ENCODE measurements at places on chromosomes 2 and 18. TPM values are rescaled to one million over a fixed set of nuclear protein-coding genes. Genes with fewer than 3 reads are reported as not detected.

DNA sequence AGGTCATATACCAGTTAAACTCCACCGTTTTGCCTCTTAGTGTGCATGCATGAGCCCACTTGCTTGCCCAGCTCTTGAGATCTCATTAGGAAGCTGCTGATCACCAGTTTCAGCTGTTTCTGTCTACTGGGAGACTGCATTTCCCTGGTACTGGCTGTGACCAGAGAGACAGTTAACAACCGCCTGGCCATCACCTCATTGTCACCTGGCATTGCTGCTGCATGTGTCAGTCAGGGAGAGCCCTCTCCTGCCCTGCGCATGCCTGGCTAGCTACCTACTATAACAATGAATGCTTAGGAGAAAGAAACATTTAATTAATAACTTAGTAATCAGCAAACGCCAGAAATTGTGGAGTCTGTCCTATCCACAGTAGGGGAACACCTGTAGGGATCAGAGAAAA is 265.8 kb upstream of the CYRIA start:
- no peaks in the 10 kb centered on the region for H3K36me3 ChIP-seq
- H3K27me3 ChIP-seq, result no peaks in the 10 kb centered on the region
- peaks cover 34% of the 10 kb centered on the region for H3K4me1 ChIP-seq

DNA sequence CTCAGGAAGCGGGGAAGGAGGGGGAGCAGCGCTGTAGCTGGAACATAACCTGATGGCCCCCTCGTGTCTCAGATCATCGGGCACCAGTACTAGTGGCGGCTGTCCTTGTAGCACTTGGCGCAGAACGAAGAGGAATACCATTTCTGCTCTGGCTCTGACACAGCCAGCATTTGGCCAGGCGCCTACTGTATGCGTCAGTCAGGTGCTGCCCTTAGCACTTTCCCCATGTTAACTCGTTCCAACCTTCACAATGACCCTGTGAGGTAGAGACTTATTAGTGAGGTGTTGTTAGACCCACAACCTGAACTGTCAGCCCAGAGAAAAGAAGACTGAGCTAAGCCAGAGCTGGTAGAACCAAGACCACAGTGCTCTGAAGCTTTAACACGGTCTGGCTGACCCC is 47.7 kb upstream of the EML6 start:
- H3K4me1 ChIP-seq, result no peaks in the 10 kb centered on the region
- H3K4me3 ChIP-seq, result no peak overlapping the region
- DNase-seq, result no peak
- H3K36me3 ChIP-seq, result peaks cover 16% of the 10 kb centered on the region
- H3K27me3 ChIP-seq, result no peaks in the 10 kb centered on the region

GRCh38 chr2:184402381-184402780 is 195.9 kb upstream of the ZNF804A start:
- H3K27me3 ChIP-seq, result no peaks in the 10 kb centered on the region
- H3K36me3 ChIP-seq, result no peaks in the 10 kb centered on the region
- DNase-seq, result no peak
- H3K27ac ChIP-seq, result no peak overlapping the region
- H3K4me1 ChIP-seq, result no peaks in the 10 kb centered on the region

- H3K27me3 ChIP-seq, result no peaks in the 10 kb centered on the region
- no peak overlapping the region for H3K4me3 ChIP-seq
- no peak for DNase-seq
Measured at GRCh38 chr18:11454040-11454439, 155.4 kb upstream of the SLC35G4 start.

DNA sequence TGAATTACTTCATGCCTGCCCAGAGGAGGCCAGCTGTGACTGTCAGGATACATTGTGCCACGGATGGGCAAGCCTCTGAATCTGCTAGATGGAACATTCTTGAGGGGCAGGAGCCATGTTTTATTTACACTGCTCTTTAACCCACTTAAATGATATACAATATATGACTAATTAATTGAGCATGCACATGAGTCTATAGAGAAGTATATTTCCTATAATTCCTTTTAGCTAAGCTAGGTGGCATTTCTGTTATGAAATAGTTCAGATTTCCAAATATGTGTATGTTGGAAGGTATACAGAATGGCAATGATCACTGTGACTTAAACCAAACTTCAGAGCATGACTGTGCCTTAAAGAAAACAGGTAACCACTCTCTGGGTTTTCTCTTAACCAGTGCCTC is 131.7 kb downstream of the RAB3GAP1 start:
- H3K27ac ChIP-seq, result no peak overlapping the region
- no peaks in the 10 kb centered on the region for H3K27me3 ChIP-seq
- H3K36me3 ChIP-seq, result no peaks in the 10 kb centered on the region
- DNase-seq, result no peak
- H3K4me1 ChIP-seq, result no peaks in the 10 kb centered on the region
- no peak overlapping the region for H3K4me3 ChIP-seq

DNA sequence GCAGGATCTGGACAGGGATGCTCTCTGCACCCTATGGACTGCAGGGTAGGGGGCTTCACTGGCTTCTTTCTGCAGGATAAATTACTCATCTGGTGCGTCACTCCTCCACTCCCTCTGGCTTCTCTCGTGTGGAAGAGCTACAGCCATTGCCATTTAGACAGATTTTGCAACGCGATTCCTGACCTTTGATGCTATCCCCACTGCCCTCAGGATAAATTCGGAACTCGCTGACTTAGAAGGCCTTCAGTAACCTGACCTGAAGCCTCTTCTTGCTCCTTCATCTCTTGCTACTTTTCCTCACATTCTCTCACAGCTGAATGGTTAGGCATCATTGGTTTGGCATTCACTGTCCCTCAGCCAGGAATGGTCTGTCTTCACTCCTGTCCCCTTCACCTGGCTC is 5.3 kb downstream of the NIFK start:
- no peak overlapping the region for H3K27ac ChIP-seq
- no peak for DNase-seq
- no peaks in the 10 kb centered on the region for H3K4me1 ChIP-seq
- H3K36me3 ChIP-seq, result peaks cover 78% of the 10 kb centered on the region
- H3K4me3 ChIP-seq, result no peak overlapping the region
- H3K27me3 ChIP-seq, result no peaks in the 10 kb centered on the region

DNA sequence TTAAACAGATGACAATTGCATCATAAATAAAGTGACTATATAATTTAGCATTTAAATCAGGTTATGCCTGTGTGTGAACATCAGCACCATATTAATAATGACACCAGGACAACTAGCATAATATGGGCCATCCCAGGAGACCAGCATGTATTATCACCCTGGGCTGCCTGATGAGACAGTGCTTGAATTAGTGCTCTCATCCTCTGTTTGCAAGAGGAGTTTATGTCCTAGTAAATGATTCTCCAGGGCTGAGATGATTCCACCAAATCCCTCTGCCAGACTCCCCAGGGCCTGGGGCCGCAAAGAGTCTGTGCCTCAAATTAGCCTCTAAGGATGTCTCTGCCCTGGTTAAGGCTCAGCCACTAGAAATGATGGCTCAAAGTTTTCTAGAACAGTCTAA is 97.7 kb downstream of the SGPP2 start:
- no peaks in the 10 kb centered on the region for H3K27me3 ChIP-seq
- DNase-seq, result no peak
- H3K36me3 ChIP-seq, result no peaks in the 10 kb centered on the region
- H3K27ac ChIP-seq, result no peak overlapping the region
- peaks cover 5% of the 10 kb centered on the region for H3K4me1 ChIP-seq
- H3K4me3 ChIP-seq, result no peak overlapping the region

DNA sequence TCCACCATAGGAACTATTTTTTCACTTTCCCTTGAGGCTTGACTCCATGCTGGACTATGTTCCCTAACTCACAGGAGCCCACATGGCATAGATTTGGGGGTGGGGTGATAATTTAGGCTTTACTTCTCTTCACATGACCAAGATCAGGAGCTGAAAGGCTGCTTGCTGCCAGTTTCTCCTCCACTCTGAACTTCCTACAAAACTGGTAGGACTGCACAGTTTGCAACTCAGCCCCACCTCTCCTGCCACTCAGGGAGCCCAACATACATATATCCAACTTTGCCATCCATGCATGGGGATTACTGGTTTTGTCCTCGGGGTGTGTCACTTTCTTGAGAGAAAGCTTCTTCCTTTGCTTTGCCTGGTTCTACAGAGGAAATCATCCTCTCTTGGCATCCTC is 14.2 kb downstream of the INO80D start:
- DNase-seq, result no peak
- H3K4me3 ChIP-seq, result no peak overlapping the region
- peaks cover 30% of the 10 kb centered on the region for H3K36me3 ChIP-seq
- no peaks in the 10 kb centered on the region for H3K27me3 ChIP-seq

GRCh38 chr2:119367472-119368099 is 809 bp downstream of the DBI start:
- H3K27me3 ChIP-seq, result no peaks in the 10 kb centered on the region
- peaks cover 44% of the 10 kb centered on the region for H3K36me3 ChIP-seq
- peak; percentile 90 for DNase-seq
- peaks cover 4% of the 10 kb centered on the region for H3K4me1 ChIP-seq

DNA sequence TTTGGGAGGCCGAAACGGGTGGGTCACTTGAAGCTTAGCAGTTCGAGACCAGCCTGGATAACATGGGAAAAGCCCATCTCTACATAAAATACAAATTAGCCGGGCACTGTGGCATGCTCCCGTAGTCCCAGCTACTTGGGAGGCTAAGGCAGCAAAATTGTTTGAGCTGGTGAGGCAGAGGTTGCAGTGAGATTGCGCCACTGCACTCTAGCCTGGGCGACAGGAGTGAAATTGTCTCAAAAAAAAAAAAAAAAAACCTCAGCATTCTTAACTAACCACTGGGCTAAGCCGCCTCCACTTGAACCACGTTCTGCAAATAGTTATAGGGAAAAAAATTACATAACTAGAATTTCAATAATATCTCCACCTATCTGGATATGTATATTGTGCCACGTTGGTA is 2.3 kb downstream of the FOXI3 start:
- no peaks in the 10 kb centered on the region for H3K36me3 ChIP-seq
- H3K27ac ChIP-seq, result no peak overlapping the region
- H3K4me3 ChIP-seq, result no peak overlapping the region
- H3K27me3 ChIP-seq, result peaks cover 57% of the 10 kb centered on the region
- H3K4me1 ChIP-seq, result peaks cover 3% of the 10 kb centered on the region

- H3K4me1 ChIP-seq, result no peaks in the 10 kb centered on the region
- no peaks in the 10 kb centered on the region for H3K36me3 ChIP-seq
- no peaks in the 10 kb centered on the region for H3K27me3 ChIP-seq
- H3K4me3 ChIP-seq, result no peak overlapping the region
Measured at GRCh38 chr18:12904012-12904516, 20.0 kb upstream of the PTPN2 start.

DNA sequence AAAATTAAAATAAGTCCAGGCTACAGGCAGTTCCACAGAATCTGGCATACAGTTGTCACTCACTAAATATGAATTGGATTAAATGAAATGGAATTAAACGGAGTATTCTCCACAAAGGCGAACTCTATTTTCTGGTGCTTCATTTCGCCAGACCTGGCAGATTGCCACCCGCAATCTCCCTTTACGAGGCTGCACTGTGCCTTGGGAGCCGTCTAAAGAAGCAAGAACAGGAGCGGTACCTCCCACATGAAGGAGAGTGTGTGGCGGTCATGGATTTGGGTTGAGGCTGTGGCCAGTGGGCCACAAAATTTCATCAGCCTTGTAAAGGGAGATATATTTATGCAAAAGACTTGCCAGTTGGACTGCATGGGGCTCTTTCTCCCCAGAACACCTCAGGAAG is 151.0 kb downstream of the OSR1 start:
- no peaks in the 10 kb centered on the region for H3K36me3 ChIP-seq
- H3K4me1 ChIP-seq, result no peaks in the 10 kb centered on the region
- no peak overlapping the region for H3K27ac ChIP-seq
- no peaks in the 10 kb centered on the region for H3K27me3 ChIP-seq
- no peak for DNase-seq
- no peak overlapping the region for H3K4me3 ChIP-seq

DNA sequence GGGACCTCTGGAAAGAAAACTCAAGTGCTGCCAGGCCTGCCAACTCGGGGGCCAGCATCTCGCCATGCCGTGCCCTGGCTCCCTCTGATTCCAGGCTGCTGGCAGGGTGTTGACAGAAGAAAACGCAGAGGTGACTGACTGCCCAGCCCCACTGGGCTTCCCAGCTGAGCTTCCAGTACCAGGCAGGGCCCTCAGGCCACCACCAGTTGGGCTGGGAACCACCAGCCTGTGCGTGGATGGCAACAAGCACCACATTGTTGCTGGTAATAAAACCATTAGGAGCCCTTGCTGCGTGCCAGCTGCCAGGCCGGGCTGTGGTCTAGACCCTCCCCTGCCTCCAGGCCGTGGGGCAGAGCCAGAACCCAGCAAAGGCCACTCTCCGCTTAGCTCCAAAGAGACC is 9.2 kb downstream of the DNMT3A start:
- H3K4me3 ChIP-seq, result no peak overlapping the region
- H3K36me3 ChIP-seq, result no peaks in the 10 kb centered on the region
- no peaks in the 10 kb centered on the region for H3K27me3 ChIP-seq
- no peak overlapping the region for H3K27ac ChIP-seq
- H3K4me1 ChIP-seq, result peaks cover 10% of the 10 kb centered on the region

DNA sequence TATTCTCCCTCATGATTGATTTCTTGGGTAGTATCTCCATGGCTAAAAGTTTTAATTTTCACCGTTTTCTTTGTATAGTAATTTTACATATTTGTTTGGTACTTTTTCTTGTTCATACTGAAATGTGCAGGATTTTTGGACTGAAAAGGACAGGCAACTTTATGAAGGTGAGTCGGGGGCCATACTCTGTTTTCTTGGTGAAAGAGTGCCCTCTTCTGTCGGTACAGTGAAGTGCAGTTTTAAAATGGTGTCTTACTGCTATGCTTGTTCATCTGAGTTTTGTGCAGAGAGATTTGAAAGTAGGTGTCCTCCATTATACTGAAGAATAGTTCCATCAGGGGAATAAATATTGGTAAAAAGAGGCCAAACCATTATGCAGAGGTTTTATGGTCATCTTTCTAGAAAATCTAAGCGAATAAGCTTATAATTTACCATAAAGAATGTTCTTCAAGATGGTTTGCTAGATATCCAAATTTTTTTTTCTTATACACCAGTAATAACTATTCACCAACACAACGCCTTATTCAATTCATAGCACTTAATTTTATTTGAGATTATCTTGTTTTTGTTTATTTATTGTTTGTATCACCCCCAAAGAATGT is 8.7 kb upstream of the SERPINB13 start:
- no peaks in the 10 kb centered on the region for H3K36me3 ChIP-seq
- no peak overlapping the region for H3K4me3 ChIP-seq
- no peak overlapping the region for H3K27ac ChIP-seq
- H3K4me1 ChIP-seq, result no peaks in the 10 kb centered on the region
- H3K27me3 ChIP-seq, result no peaks in the 10 kb centered on the region

GRCh38 chr18:48333563-48333962 is 75.6 kb downstream of the ZBTB7C start:
- no peak overlapping the region for H3K27ac ChIP-seq
- H3K36me3 ChIP-seq, result no peaks in the 10 kb centered on the region
- H3K4me3 ChIP-seq, result no peak overlapping the region
- DNase-seq, result no peak
- H3K4me1 ChIP-seq, result peaks cover 8% of the 10 kb centered on the region

HDHD2 gene
- 54.6 TPM for total RNA-seq

EGR4 gene
- total RNA-seq, result 0.15 TPM

IL1RL1 gene
- total RNA-seq, result 0.23 TPM

PTCD3 gene
- total RNA-seq, result 184 TPM

CABYR gene
- total RNA-seq, result 11.1 TPM

UGT1A3 gene
- total RNA-seq, result not detected

PPP4R3B gene
- total RNA-seq, result 50.9 TPM

IL1RL2 gene
- 0.44 TPM for total RNA-seq

KCNG2 gene
- not detected for total RNA-seq

Data from endodermal cell (in vitro differentiated cells).